ENCODE measurements at places on chromosomes 3 and 15. TPM values are rescaled to one million over a fixed set of nuclear protein-coding genes. Genes with fewer than 3 reads are reported as not detected.
A peak's percentile ranks its signal among the peaks of the same experiment; 100 is the strongest.

DNA sequence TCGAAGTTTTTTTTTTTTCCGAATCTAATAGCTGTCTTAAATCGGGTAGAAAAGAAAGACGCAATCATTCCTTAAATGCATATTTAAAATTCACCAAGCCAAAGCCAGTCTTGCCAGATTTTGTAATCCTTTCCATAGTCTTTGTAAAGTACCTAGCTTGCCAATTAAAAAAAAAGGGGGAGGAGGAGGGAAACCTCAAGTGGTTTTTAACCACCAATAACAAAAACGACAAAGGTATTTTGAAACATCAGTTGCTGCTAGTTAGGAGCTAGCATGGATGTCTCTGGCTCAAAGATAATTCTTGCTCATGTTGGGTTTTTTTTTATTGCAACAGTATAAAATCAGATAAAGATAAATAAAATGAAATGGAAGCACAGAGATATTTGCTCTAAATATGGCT, 187.9 kb downstream of the MECOM start:
- peaks cover 14% of the 10 kb centered on the region for H3K4me1 ChIP-seq
- no peak for DNase-seq
- H3K27ac ChIP-seq = no peak overlapping the region

DNA sequence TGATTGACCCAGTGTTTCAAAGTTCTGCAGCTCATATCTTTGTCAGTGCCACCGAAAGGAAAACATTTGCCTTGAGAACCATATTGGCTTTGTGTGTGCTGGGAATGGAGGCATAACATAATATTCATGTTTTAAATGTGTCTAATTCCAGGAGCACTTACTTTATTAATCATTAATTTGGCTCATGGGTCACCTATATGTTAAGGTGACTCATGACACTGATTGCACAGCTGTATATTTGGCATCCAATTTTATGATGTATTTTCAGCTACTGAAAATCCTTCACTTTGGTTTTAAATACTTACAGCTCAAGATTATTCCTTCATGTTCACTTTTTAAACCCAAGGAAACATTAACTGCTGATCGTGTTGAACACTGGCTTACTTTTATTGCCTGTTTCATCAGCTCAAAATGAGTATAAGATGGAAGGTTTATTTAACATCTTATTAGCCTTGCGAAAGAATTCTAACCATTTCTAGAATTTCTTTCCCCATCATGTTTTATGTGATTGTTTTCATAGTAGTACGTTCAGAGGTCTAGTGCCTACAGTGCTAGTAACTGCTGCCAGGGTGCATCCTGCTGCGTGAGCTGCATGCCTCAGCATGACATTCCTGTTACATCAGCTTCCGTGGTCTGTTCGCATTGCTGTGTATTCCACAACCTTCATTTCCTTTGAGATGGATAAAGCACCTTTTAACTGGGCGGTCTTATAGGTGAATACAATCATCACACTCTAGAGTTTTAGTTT, 63.7 kb downstream of the LRCH3 start:
- no peak for DNase-seq
- no peaks in the 10 kb centered on the region for H3K27me3 ChIP-seq
- no peak overlapping the region for H3K27ac ChIP-seq
- peaks cover 83% of the 10 kb centered on the region for H3K36me3 ChIP-seq
- H3K4me3 ChIP-seq = no peak overlapping the region
- no peaks in the 10 kb centered on the region for H3K4me1 ChIP-seq

Gene TTLL13
- total RNA-seq = not detected

GRCh38 chr3:140736863-140737460, 59.1 kb downstream of the TRIM42 start:
- H3K4me1 ChIP-seq = no peaks in the 10 kb centered on the region
- H3K36me3 ChIP-seq = no peaks in the 10 kb centered on the region
- no peak for DNase-seq
- H3K27ac ChIP-seq = no peak overlapping the region
- no peaks in the 10 kb centered on the region for H3K27me3 ChIP-seq

GRCh38 chr3:32623532-32623931, 52.9 kb upstream of the DYNC1LI1 start:
- no peak overlapping the region for H3K4me3 ChIP-seq
- no peaks in the 10 kb centered on the region for H3K27me3 ChIP-seq
- H3K27ac ChIP-seq = no peak overlapping the region
- H3K4me1 ChIP-seq = peaks cover 2% of the 10 kb centered on the region

GRCh38 chr3:196643201-196643749, 3.8 kb downstream of the NRROS start:
- H3K4me1 ChIP-seq = no peaks in the 10 kb centered on the region
- H3K27ac ChIP-seq = no peak overlapping the region

GRCh38 chr3:101513419-101513986, 491 bp upstream of the SENP7 start:
- DNase-seq = no peak
- H3K4me3 ChIP-seq = peak overlapping the region; percentile 96
- H3K36me3 ChIP-seq = no peaks in the 10 kb centered on the region
- H3K4me1 ChIP-seq = no peaks in the 10 kb centered on the region

- no peak for DNase-seq
- no peak overlapping the region for H3K4me3 ChIP-seq
- H3K4me1 ChIP-seq = peaks cover 4% of the 10 kb centered on the region
- no peak overlapping the region for H3K27ac ChIP-seq
Observed at GRCh38 chr15:76056931-76057330, 2.9 kb upstream of the TMEM266 start.

- DNase-seq = no peak
- no peaks in the 10 kb centered on the region for H3K36me3 ChIP-seq
- no peaks in the 10 kb centered on the region for H3K27me3 ChIP-seq
- H3K4me3 ChIP-seq = no peak overlapping the region
Observed at GRCh38 chr15:89299896-89300295, 34.7 kb downstream of the POLG start.

Gene SLTM
- 109 TPM for total RNA-seq

DNA sequence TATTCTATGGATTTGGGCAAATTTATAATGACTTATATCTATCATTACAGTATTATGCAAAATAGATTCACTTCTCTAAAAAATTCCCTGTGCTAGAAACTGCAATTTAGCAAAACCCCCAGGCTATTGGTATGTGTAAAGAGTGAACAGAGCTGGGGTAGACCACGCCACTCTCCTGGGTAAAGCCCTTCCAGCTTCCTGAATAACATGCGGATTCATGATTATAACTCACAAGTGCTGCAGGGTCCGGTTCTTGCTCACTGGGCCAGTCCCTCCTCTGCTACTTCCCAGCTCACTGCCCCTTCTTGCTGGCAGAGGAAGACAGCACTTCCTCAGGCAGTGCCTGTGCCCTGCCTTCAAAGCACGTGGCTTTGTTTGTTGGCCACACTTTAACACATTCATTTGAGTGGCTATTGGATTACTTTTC, 4.1 kb downstream of the CD80 start:
- H3K27ac ChIP-seq = no peak overlapping the region
- no peaks in the 10 kb centered on the region for H3K27me3 ChIP-seq
- no peaks in the 10 kb centered on the region for H3K36me3 ChIP-seq
- no peaks in the 10 kb centered on the region for H3K4me1 ChIP-seq

Gene CCDC13
- total RNA-seq = 2.1 TPM

Gene CPLX3
- total RNA-seq = not detected

GRCh38 chr3:155714295-155714718, 30.6 kb downstream of the PLCH1 start:
- no peak overlapping the region for H3K27ac ChIP-seq
- H3K27me3 ChIP-seq = no peaks in the 10 kb centered on the region
- DNase-seq = no peak

Gene HYKK
- 9.0 TPM for total RNA-seq

GRCh38 chr15:68427366-68427765, 4.6 kb downstream of the ITGA11 start:
- peak overlapping the region; percentile 89 for H3K27ac ChIP-seq
- H3K4me1 ChIP-seq = peaks cover 3% of the 10 kb centered on the region
- no peaks in the 10 kb centered on the region for H3K36me3 ChIP-seq
- no peaks in the 10 kb centered on the region for H3K27me3 ChIP-seq
- no peak overlapping the region for H3K4me3 ChIP-seq

GRCh38 chr3:150370122-150370602, 37.9 kb upstream of the TSC22D2 start:
- H3K4me1 ChIP-seq = no peaks in the 10 kb centered on the region
- H3K36me3 ChIP-seq = no peaks in the 10 kb centered on the region
- DNase-seq = peak; percentile 33
- H3K4me3 ChIP-seq = peak overlapping the region; percentile 25

- no peak for DNase-seq
- no peak overlapping the region for H3K27ac ChIP-seq
- H3K27me3 ChIP-seq = no peaks in the 10 kb centered on the region
- H3K36me3 ChIP-seq = no peaks in the 10 kb centered on the region
- no peaks in the 10 kb centered on the region for H3K4me1 ChIP-seq
- no peak overlapping the region for H3K4me3 ChIP-seq
Observed at GRCh38 chr15:81346611-81347010, 22.7 kb upstream of the STARD5 start.

DNA sequence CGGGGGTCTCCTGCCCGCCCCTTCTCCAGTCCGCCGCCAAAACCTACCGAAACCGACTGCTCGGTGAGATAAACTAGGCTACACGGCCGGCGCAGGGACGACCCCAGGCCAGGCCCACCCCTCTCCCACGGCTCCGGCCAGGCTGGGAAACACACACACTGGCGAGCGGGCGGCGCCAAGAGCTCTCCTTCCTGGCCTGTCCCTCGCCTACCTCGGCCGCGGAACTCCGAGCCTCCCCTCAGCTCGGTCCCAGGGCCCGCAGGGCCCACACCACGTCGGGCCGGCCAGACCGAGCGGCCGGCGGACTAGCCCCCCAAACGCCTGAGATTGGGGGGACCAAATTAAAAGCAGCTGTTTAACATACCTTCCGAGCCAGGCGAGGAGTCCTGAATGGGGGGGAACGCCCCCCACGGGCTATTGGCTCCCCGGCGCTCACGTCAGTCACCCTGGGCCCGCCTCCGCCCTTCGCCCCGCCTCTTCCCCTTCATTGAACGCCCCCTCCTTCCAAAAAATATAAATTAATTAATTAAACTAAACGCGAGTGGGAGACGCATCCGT, 4.0 kb upstream of the SIN3A start:
- peak overlapping the region; percentile 98 for H3K27ac ChIP-seq
- H3K27me3 ChIP-seq = no peaks in the 10 kb centered on the region

Gene DPPA2
- total RNA-seq = not detected

- H3K27me3 ChIP-seq = no peaks in the 10 kb centered on the region
- no peak overlapping the region for H3K27ac ChIP-seq
- no peak for DNase-seq
- no peaks in the 10 kb centered on the region for H3K4me1 ChIP-seq
- H3K36me3 ChIP-seq = no peaks in the 10 kb centered on the region
Observed at GRCh38 chr3:111392894-111393398, 149.1 kb upstream of the CD96 start.

- no peaks in the 10 kb centered on the region for H3K27me3 ChIP-seq
- no peaks in the 10 kb centered on the region for H3K4me1 ChIP-seq
- H3K36me3 ChIP-seq = no peaks in the 10 kb centered on the region
- H3K27ac ChIP-seq = no peak overlapping the region
- H3K4me3 ChIP-seq = no peak overlapping the region
- no peak for DNase-seq
Observed at GRCh38 chr3:190737446-190737845, 125.0 kb downstream of the GMNC start.

- no peaks in the 10 kb centered on the region for H3K4me1 ChIP-seq
- no peaks in the 10 kb centered on the region for H3K36me3 ChIP-seq
- DNase-seq = no peak
- no peak overlapping the region for H3K4me3 ChIP-seq
- H3K27ac ChIP-seq = no peak overlapping the region
Observed at GRCh38 chr3:131658771-131659170, 156.0 kb upstream of the MRPL3 start.

DNA sequence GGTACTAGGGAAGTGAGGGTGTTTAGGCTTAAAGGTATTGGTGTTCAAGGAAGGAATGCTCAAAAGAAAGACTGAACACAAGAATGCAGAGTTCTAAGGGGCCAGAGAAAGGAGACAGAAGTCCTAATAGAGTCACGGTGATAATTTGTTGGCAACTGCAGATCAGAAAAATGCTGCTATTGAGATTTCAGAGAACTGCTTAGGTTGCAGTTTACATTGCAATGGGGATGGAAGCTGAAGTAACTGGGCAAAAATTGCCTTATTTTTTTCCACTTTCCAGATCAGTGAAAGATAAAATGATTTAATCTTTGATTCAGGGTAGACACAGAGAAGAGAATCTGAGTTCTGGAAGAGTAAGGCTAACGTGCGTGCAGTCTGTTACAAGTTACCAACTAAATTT, 199.8 kb downstream of the SQOR start:
- no peaks in the 10 kb centered on the region for H3K27me3 ChIP-seq
- DNase-seq = no peak
- H3K4me3 ChIP-seq = no peak overlapping the region
- no peak overlapping the region for H3K27ac ChIP-seq
- H3K36me3 ChIP-seq = no peaks in the 10 kb centered on the region

Gene ARHGEF3
- total RNA-seq = 16.8 TPM

Gene ACSBG1
- total RNA-seq = not detected

DNA sequence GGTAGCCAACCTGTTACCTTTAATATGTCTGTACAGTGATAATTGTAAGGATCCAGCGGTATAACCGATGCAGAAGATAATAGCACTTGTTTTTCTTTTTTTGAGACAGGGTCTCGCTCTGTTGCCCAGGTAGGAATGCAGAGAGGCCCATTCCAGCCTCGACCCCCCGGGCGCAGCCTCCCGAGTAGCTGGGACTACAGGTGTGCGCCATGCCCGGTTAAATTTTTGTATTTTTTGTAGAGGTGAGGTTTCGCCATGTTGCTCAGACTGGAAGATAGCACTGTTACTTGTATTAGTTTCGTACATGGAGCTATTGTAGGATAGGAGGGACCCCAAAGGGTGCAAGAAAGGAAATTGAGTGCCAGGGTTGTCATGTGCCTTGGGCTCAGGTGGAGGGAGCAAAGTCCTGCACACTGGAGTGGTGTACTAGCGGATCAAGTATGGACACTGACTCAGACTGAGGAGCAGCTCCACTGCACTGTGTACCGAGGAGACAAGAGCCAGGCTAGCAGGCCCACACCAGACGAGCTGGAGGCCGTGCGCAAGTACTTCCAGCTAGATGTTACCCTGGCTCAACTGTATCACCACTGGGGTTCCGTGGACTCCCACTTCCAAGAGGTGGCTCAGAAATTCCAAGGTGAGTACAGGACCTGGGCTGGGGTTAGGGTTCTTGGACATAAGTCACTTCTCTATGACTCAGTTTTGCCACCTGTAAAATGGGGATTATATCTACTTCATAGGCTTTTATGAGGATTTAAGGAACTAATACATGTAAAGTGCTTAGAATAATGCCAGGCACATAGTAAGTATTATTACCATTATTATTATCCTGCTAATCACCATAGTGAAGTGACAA, 1.0 kb downstream of the OGG1 start:
- H3K4me1 ChIP-seq = peaks cover 14% of the 10 kb centered on the region
- peak overlapping the region; percentile 84 for H3K27ac ChIP-seq
- peak overlapping the region; percentile 67 for H3K4me3 ChIP-seq
- H3K36me3 ChIP-seq = peaks cover 45% of the 10 kb centered on the region
- DNase-seq = no peak
- no peaks in the 10 kb centered on the region for H3K27me3 ChIP-seq

- H3K27ac ChIP-seq = peak overlapping the region; percentile 88
- no peaks in the 10 kb centered on the region for H3K27me3 ChIP-seq
- H3K36me3 ChIP-seq = peaks cover 7% of the 10 kb centered on the region
- peaks cover 10% of the 10 kb centered on the region for H3K4me1 ChIP-seq
- no peak for DNase-seq
Observed at GRCh38 chr15:84715441-84716035, 401 bp downstream of the SEC11A start.

- H3K4me1 ChIP-seq = peaks cover 5% of the 10 kb centered on the region
- no peaks in the 10 kb centered on the region for H3K27me3 ChIP-seq
- H3K36me3 ChIP-seq = no peaks in the 10 kb centered on the region
Observed at GRCh38 chr3:21390856-21391255, 360.2 kb downstream of the ZNF385D start.

All from ascending aorta (tissue), 2 donors.